ENCODE measurements at places on chromosomes 11 and 22. TPM values are rescaled to one million over a fixed set of nuclear protein-coding genes. Genes with fewer than 3 reads are reported as not detected.
A peak's percentile ranks its signal among the peaks of the same experiment; 100 is the strongest.

NELL1 gene
- polyA plus RNA-seq, result not detected

DDI1 gene
- polyA plus RNA-seq, result not detected

- DNase-seq, result no peak
Measured at GRCh38 chr11:34104680-34105078, 750 bp upstream of the NAT10 start.

HTATIP2 gene
- polyA plus RNA-seq, result 37.2 TPM

DNA sequence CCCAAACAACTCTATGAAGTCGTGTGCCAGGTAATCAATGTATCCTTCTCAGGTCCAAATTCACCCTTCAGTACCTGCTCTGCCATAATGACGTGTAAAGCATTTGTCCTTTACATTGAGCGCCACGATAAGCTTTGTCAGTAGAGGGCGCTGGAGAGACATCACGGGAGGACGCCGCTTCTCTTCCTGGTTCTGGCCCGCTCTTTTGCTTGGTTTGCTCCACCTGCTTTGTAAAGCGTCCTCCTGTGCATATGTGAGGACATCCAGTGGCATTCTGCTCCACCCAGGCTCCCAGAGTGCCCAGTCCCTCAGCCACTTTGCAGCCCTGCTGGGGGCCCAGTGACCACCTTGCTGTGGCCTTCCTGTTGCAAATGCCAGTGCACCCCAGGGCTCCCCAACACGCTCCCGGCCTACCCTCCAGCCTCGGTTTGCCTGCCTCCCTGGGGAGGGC lies 61.1 kb downstream of the WT1 start:
- DNase-seq, result peak; percentile 35

MS4A5 gene
- not detected for polyA plus RNA-seq

- DNase-seq, result no peak
Measured at GRCh38 chr11:103077554-103077953, 14.4 kb downstream of the DCUN1D5 start.

DNA sequence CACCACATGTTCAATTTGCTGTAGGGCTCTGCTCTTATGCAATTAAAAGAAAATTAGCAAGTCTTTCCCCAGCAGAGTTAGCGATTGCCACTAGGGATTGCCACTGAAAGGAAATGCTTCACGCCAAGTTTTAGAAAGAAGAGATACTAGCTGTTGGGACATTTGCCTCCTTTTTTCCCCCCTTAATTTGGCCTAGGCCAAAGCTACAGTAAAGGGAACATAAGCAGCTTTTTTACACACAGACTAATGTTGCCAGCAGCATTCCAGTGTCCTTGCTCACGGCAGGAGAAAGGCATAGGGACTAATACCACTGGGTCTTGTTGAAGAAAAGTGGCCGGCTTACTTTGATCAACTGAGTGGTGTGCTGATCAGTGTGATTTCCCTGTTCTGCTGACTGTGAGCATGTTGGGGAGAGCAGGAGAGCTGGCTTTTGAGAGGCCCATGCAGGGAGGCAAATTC lies 71.2 kb downstream of the PHF21A start:
- DNase-seq, result no peak

- peak; percentile 55 for DNase-seq
Measured at GRCh38 chr22:25153961-25154666, 45.5 kb upstream of the CRYBB3 start.

DNA sequence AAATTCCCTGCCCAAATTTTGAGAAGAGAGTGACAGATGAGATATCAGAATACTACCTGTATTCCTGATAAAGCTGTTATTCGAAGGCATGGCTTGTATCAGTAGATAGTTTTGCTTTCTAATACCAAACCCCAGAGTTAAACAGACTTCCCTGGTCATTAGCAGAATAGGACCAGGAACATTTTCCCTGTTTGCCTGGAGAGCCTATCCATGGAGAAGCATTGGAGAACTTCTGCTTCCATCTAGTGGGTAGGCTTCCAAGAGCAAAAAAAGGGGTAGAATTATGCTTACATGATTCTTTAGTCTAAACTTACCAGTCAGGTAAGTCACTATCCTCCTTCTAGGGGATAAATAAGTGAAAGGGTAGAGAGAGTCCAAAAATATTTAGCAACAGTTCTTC lies 14.2 kb downstream of the PDE3B start:
- no peak for DNase-seq

CCND1 gene
- 98.7 TPM for polyA plus RNA-seq

DNA sequence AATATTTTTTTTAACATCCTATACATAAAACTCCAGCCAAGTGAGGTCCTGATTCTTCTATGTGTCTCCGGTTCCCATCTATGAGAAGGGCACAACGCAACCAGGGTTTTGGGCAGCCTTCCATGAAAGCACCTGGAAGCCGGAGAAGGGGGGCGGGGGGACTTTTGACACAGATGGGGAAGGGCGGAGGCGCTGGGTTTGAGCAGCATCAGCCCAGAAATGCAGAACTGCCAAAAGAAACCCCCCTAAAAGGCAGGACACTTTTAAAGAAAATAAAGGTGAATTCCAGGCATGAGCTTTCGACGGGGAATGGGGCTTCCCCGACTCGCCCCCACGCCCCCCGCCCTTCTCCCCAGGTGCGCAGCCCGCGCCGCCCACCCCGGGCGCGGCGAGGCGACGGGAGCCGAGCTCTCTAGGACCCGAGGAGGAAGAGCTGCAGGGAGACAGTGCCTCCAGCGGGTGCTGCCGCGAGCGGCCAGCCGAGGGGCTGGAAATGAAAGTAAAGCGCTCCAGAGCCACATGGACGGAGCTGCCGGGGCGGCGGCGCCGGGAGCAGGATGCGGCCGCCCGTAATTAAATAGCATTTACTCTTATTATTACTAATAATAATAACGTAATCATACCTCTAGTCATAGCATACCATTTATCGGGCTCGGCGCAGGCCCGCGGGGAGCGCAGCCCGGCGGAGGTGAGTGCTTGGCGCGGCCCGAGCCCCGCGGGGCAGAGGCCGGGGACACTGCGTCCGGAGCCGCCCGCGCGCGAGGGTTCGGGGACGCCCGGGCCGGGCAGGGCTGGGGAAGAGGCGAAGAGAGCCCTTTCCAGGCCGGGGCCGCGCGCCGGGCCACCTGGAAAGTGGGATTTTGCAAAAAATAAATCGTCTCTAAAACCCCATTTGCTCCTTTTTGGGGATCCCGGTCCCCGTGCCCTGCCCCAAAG lies at the start of gene ZC3H7B:
Gene ZC3H7B, plus strand, starts transcription at position 441 of the 936 bp plus-strand sequence. CDS start 19,136 bp downstream, outside the sequence.
- peak; percentile 80 for DNase-seq

DNA sequence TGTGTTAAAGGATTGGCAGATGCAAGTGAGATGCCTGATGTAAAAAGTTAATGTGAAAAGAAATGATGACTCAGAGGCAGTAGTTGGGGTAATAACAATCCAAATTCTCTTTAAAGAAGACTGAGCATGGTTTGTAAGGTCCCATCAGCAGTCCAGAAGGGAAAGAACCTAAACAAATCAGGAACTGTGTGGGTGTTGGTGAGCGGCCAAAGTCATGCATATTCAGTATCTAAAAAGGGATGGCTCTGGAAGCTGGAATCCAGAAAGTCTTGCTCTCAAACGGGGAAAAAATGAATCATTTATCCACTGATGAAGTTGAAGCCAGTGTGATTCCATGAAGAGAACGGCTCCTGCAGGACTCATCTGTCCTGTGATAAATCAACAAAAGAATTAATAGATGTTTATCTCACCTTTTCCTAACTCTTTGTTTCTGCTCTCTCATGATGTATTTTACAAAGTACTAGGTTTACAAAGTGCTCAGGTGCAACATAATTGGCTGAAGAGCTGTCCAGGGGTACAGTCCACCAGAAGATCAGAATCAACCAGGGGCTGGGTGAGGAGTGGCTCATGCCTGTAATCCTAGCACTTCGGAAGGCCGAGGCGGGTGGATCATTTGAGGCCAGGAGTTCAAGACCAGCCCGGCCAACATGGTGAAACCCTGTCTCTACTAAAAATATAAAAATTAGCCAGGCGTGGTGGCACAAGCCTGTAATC lies 20.5 kb upstream of the SORL1-AS1 start:
- no peak for DNase-seq

DNA sequence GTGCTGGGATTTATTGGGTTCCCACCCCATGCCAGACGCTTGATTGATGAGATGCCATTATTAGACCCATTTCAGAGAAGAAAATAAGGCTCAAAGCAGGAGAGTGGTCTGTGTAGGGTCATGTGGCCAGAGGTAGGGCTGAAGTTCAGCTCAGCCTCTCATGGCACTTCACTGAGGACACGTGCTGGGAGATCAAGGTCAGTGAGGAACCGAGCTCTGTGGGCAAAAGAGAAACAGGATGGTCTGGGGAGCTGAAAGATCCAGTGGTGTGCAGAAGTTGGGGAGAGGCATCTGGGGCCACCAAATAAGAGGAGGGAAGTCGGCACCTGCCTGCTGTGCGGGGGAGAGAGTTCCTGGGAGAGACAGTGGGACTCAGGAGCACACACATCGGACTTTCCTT lies 19.6 kb downstream of the RHOD start:
- DNase-seq, result no peak

- DNase-seq, result no peak
Measured at GRCh38 chr11:70844387-70844786, 408.0 kb downstream of the SHANK2 start.

DNA sequence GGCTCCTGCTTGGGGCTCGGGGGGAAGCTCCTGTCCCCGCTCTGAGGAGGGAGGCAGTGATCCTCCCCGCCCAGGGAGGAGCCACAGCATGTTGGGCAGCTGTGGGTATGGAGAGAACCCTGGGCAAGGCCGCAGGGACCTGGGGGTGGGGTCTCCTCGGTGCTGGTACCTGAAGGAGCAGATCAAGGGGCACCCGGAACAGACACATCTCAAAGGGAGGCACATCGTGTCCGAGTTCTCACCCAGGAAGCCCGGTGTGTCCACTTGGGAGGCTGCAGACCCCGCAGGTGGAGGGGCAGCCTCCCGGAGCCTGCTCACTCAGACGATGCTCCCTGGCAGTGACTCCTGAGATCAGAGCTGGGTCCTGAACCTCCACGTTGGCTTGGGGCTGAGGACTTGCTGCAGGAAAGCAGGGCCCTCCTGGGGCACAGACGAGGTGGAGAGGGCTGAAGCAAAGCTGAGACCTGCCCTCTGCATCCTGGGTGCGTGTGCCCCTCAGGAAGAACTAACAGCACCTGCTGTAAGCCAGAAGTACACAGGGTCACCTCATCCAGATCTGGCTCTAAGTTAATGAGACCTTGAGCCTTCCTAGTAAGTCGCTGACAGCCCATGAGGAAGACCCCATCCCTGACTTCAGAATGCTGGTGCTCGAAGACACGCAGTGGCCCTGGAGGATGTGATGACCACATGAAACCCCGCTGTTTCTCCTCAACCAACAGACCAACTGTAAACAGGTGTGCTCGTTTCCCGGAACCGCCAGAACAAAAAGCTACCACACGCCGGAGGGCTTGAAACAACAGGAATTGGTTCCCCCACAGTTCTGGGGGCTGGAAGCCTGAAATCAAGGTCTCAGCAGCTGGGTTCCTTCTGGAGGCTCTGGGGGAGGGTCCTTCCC lies 5.9 kb upstream of the OSBPL5 start:
- DNase-seq, result no peak

CD44 gene
- 27.5 TPM for polyA plus RNA-seq

P2RX6 gene
- polyA plus RNA-seq, result not detected

DNA sequence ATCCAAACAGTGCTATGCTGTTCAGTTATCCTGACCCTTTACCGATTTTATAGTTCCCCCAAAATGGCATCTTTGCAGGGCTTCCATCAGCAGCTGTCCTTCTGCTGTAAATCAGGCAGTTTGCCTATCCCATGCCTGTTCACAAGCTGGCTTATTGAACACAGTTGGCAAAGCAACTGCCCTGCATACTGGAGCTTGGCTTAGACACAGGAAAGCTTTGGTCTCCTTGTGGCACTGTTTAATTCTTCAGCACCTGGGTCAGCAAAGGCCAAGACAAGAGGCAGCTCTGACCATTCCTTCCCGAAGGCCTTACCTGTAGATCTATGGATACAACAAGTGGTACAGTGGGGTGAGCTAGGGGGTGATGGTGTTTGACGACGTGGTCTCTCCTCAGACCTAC lies 32.2 kb downstream of the TSPAN18 start:
- no peak for DNase-seq

DNA sequence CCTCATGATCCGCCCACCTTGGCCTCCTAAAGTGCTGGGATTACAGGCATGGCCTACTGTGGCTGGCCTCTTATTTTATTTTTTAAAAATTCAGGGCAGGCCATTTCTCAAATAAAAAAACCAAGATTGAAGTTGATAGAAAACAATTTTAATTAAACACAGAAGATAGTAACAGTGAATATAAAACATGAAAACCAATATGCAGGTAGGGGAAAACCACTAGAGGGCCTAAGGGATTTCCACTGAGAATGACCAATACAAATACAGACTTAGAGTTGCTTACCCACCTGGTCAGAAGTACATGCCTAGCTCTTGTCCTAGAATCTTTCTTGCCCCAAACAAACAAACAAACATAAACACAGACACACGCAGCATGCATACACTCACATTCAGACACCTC lies 1.7 kb upstream of the RTCB start:
- DNase-seq, result peak; percentile 28

- no peak for DNase-seq
Measured at GRCh38 chr11:117933930-117934329, 4.7 kb upstream of the TMPRSS13 start.

LINC01488 gene
- not detected for polyA plus RNA-seq

DNA sequence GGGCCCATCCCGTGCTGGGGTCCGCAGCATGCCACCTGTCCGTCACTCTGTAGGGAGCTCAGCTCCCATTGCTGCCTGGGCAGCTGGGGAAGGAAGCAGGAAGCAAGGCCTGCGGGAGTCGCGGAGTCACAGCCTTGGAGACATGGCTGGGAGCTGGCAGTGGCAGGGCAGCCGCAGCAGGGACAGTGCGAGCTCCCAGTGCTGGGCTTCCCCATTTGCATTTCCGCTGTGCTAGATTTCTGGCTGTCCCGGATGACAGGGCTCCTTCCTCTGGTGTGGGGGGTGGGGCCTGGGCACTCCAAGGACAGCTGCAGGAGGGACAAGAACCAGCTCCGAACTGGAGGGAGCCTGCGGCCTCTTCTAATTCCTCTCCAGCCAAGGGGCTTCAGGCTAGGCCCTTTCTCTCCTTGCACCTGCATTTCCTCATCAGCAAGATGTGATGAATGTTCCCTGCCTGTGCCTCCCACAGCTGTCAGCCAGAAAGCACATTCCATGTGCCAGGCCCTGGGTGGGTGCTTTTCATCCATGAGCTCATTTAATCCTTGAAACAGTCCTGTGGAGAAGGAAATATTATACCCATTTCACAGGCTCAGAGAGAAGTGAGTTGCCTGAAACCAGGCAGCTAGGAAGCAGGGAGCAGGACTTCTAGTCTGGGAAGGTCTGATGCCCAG lies 48.0 kb downstream of the MYO7A start:
- no peak for DNase-seq

GUCY1A2 gene
- 0.03 TPM for polyA plus RNA-seq

GRCh38 chr11:45651841-45652749 lies 13.3 kb downstream of the CHST1 start:
- DNase-seq, result no peak

CEP126 gene
- 2.9 TPM for polyA plus RNA-seq

SAA2 gene
- polyA plus RNA-seq, result not detected

Measured in endothelial cell of umbilical vein (primary cell).